Osteoblast (primary cell): ENCODE measurements at places on chromosomes 1 and 21. TPM values are rescaled to one million over a fixed set of nuclear protein-coding genes. Genes with fewer than 3 reads are reported as not detected.

- H3K4me1 ChIP-seq: no peaks in the 10 kb centered on the region
- no peak overlapping the region for H3K4me3 ChIP-seq
- H3K27me3 ChIP-seq: no peaks in the 10 kb centered on the region
- no peak for DNase-seq
Observed at GRCh38 chr1:85387781-85388180, 77.2 kb downstream of the DDAH1 start.

- no peak overlapping the region for H3K27ac ChIP-seq
- no peaks in the 10 kb centered on the region for H3K36me3 ChIP-seq
- DNase-seq: no peak
- H3K4me1 ChIP-seq: no peaks in the 10 kb centered on the region
- no peak overlapping the region for H3K4me3 ChIP-seq
Observed at GRCh38 chr1:230425252-230426091, 660 bp downstream of the PGBD5 start.

- no peak for DNase-seq
- H3K27ac ChIP-seq: no peak overlapping the region
- H3K36me3 ChIP-seq: no peaks in the 10 kb centered on the region
- no peaks in the 10 kb centered on the region for H3K27me3 ChIP-seq
- H3K4me3 ChIP-seq: no peak overlapping the region
- peaks cover 23% of the 10 kb centered on the region for H3K4me1 ChIP-seq
Observed at GRCh38 chr1:51953079-51953478, 37.4 kb downstream of the RAB3B start.

GRCh38 chr1:3989465-3989864 is 89.4 kb upstream of the C1orf174 start:
- no peak for DNase-seq
- no peak overlapping the region for H3K27ac ChIP-seq
- no peaks in the 10 kb centered on the region for H3K4me1 ChIP-seq
- no peaks in the 10 kb centered on the region for H3K36me3 ChIP-seq
- H3K4me3 ChIP-seq: no peak overlapping the region
- H3K27me3 ChIP-seq: no peaks in the 10 kb centered on the region

GRCh38 chr1:112264553-112264952 is 131.5 kb upstream of the CTTNBP2NL start:
- no peaks in the 10 kb centered on the region for H3K36me3 ChIP-seq
- DNase-seq: no peak
- peaks cover 13% of the 10 kb centered on the region for H3K4me1 ChIP-seq

GRCh38 chr1:167033646-167034045 is 44.6 kb downstream of the MAEL start:
- no peak overlapping the region for H3K27ac ChIP-seq
- no peaks in the 10 kb centered on the region for H3K4me1 ChIP-seq
- no peak overlapping the region for H3K4me3 ChIP-seq
- H3K36me3 ChIP-seq: no peaks in the 10 kb centered on the region
- DNase-seq: no peak

DNA sequence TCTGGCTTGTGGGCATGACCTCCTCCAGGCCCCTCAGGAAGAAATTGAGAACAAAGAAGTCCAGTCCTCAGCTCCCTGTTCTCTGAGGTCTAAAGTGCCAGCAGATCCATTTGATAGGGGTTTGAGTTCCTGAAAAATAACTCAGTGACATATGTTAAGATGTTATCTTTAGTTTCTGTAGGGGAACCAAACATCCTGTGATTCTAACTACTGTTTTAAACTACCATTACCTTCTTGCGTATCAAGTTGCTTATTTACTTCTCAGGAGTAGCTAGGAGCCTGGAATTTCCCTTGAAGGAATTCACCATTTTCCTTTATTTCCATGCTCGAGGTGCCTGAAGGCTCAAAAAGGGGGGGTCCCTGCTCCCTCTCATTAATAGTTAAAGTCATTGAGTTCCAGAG is 18.8 kb upstream of the LIN9 start:
- H3K36me3 ChIP-seq: no peaks in the 10 kb centered on the region
- no peak overlapping the region for H3K4me3 ChIP-seq
- no peak for DNase-seq
- H3K27ac ChIP-seq: no peak overlapping the region

DNA sequence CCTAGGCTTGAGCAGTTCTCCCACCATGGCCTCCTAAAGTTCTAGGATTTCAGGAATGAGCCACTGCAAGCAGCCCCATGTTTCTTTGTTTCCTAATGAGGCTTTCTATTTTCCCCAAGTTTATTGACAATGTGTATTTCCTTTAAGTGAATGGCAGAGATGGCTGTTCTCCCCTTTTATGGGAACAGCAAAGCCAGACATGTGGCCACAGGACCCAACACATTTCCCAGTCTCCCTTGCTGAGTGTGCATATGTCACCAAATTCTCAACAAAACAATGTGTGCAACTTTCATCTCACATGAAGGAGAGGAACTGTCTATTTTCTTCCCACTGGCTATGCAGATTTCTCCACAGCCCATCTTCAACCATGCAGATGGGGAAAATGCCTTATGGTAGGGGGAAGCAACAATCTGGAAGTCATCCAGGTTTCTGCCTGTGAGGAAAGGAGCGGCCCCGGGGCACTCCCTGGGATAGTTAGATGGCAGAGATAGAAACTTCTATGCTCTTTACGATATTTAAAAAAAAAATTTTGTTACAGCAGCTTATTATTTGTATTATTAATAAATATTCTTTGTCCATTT is 28.6 kb upstream of the MAP10 start:
- H3K27me3 ChIP-seq: no peaks in the 10 kb centered on the region
- no peak for DNase-seq
- no peak overlapping the region for H3K4me3 ChIP-seq
- H3K4me1 ChIP-seq: no peaks in the 10 kb centered on the region
- H3K36me3 ChIP-seq: no peaks in the 10 kb centered on the region

- H3K36me3 ChIP-seq: peaks cover 2% of the 10 kb centered on the region
- H3K4me3 ChIP-seq: no peak overlapping the region
- no peaks in the 10 kb centered on the region for H3K27me3 ChIP-seq
- no peak for DNase-seq
Observed at GRCh38 chr1:171509191-171509590, 23.9 kb downstream of the PRRC2C start.

SLC41A1 gene
- total RNA-seq: 28.0 and 29.3 TPM in 2 replicates

ANGPTL1 gene
- total RNA-seq: 12.1 and 15.6 TPM in 2 replicates
